ENCODE measurements at places on chromosomes 4 and X. TPM values are rescaled to one million over a fixed set of nuclear protein-coding genes. Genes with fewer than 3 reads are reported as not detected.

Gene FAAH2
- total RNA-seq: 0.97 TPM

DNA sequence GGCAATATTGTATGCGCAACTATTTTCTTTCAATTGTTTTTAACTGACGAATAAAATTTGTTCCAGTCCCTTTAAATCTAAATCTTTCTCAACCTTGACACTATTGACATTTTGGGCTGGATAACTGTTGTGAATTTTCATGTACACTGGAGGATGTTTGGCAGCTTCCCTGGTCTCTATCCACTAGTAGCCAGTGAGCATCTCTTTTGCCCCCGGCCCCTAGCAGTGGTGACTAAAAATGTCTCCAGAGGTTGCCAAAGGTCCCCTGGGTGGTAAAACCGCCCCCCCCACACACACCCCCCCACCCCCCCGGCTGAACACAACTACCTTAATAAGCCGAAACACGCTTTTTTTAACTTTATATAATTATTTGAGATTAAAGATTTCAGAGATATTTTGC lies 514 bp downstream of the FANCB start:
- H3K27me3 ChIP-seq: no peaks in the 10 kb centered on the region
- H3K4me1 ChIP-seq: peaks cover 10% of the 10 kb centered on the region
- H3K36me3 ChIP-seq: no peaks in the 10 kb centered on the region
- H3K4me3 ChIP-seq: peak overlapping the region; percentile 65

GRCh38 chr4:185202984-185203485 lies 765 bp downstream of the CFAP97 start:
- H3K27me3 ChIP-seq: no peaks in the 10 kb centered on the region
- peak overlapping the region; percentile 99 for H3K27ac ChIP-seq
- no peak for DNase-seq
- peaks cover 4% of the 10 kb centered on the region for H3K36me3 ChIP-seq
- H3K4me1 ChIP-seq: peaks cover 37% of the 10 kb centered on the region

DNA sequence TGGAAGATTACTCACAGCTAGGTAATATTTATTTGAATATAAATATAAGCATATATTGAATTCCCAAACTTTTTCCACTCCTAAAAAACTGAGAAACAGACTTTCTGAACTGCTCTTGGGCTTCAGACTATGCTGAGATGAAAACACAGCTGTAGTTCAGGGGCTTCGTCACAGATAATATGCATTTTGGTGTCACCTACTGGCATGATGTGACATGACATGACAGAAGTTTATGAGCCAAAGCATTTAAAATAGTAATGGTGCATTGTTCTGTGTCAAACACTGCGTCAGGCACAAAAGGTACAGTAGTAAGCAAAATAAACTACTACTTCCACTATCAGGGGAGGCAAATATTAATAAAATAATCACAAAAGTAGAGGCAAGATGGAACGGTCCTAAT lies 171.3 kb downstream of the BTC start:
- H3K27me3 ChIP-seq: no peaks in the 10 kb centered on the region
- H3K36me3 ChIP-seq: no peaks in the 10 kb centered on the region
- no peak for DNase-seq
- H3K4me3 ChIP-seq: no peak overlapping the region
- no peak overlapping the region for H3K27ac ChIP-seq
- H3K4me1 ChIP-seq: peaks cover 4% of the 10 kb centered on the region

DNA sequence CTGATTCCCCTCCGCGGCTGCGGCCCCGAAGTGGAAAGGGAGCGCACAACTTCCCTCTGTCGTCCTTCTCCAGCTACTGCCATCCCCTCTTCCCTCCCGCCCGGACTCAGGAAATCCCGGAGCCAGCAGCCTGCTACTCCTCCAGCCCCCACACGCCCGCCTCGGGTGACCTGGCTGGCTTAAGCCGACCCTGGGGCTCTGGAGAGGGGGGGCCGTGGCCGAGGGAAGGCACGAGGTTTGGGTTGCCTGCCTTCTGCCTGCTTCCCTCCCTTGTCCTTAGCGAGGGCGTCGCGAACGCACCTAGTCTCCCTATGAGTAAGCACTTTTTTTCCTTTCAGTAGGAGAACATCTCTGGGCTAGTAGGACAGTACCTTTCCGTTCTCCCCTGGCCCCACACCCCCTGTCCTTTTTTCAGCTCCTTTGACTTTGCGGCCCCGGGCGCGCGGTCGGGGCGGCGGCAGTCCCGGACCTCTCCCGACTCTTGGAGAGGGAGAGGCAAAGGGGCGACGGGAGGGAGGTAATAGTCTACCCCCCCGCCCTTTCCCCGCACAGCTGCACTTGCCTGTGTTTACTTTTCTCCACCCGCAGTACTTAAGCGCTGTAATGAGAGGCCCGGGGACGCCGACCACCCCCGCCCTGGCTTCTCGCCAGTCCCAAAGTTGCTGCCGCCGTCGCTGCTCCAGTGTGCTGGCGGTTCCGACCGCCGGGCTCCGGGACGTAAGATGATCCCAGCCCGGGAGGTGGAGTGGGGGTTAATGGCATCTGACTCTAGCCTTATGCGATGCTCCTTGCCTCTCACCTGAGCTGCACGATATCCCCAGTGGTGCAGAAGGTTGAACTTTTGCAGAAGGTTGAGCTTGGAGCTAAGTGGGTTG lies 868 bp downstream of the PLS3 start:
- H3K27ac ChIP-seq: peak overlapping the region; percentile 91
- H3K4me1 ChIP-seq: peaks cover 45% of the 10 kb centered on the region
- no peak for DNase-seq
- no peaks in the 10 kb centered on the region for H3K27me3 ChIP-seq

Gene RTL3
- total RNA-seq: 1.7 TPM

Gene NSUN7
- 2.6 TPM for total RNA-seq

DNA sequence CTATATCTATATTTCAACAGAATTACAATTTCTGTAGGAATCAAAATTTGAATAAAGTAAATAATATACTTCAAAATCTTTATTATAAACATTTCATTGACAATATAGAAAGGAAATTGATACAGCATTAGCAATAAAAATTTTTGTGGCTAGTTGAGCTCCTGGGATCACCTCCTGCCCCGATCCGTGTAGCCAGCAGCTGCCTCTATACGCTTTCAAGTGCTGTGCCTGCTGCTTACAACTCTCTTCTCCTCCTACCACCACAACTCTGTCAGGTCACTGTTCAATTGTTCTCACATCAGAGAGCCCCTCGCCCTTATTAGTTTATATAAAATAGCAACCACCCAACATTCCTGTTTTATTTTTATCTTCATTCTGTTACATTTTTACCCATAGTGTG lies 27.6 kb downstream of the INPP4B start:
- H3K4me3 ChIP-seq: no peak overlapping the region
- no peak for DNase-seq
- no peak overlapping the region for H3K27ac ChIP-seq
- no peaks in the 10 kb centered on the region for H3K36me3 ChIP-seq

- H3K27ac ChIP-seq: no peak overlapping the region
- H3K4me3 ChIP-seq: no peak overlapping the region
- no peaks in the 10 kb centered on the region for H3K27me3 ChIP-seq
- DNase-seq: no peak
These were observed 670.3 kb downstream of the IL1RAPL1 start for GRCh38 chrX:29257521-29257920.

DNA sequence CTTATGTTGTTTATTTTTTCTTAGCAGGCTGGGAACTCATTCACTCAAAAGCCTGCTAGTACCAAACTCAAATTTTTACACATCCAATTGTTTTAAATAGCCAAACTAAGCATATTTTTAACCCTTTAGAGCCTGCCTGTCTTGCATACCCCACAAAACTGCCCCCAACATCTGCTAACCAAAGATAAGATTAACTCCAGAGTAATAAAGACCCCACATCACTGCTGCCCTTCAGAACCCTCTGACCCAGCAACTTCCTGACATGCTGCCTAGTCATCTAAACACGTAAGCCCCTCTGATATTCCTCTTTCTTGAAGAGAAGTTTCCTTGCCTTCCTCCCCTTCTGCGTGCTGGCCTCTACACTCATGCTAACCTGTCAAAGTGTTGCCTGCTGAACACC lies 60.7 kb upstream of the ASB12 start:
- no peaks in the 10 kb centered on the region for H3K27me3 ChIP-seq
- H3K27ac ChIP-seq: no peak overlapping the region
- H3K4me3 ChIP-seq: no peak overlapping the region
- no peaks in the 10 kb centered on the region for H3K4me1 ChIP-seq
- DNase-seq: no peak

- H3K4me1 ChIP-seq: peaks cover 19% of the 10 kb centered on the region
- no peaks in the 10 kb centered on the region for H3K36me3 ChIP-seq
- DNase-seq: no peak
- peak overlapping the region; percentile 67 for H3K4me3 ChIP-seq
These were observed 1.0 kb downstream of the GAB3 start for GRCh38 chrX:154749856-154750255.

GRCh38 chr4:8025668-8026067 lies 86.0 kb upstream of the AFAP1 start:
- no peak for DNase-seq
- no peaks in the 10 kb centered on the region for H3K27me3 ChIP-seq
- H3K27ac ChIP-seq: no peak overlapping the region
- no peak overlapping the region for H3K4me3 ChIP-seq
- H3K4me1 ChIP-seq: no peaks in the 10 kb centered on the region

DNA sequence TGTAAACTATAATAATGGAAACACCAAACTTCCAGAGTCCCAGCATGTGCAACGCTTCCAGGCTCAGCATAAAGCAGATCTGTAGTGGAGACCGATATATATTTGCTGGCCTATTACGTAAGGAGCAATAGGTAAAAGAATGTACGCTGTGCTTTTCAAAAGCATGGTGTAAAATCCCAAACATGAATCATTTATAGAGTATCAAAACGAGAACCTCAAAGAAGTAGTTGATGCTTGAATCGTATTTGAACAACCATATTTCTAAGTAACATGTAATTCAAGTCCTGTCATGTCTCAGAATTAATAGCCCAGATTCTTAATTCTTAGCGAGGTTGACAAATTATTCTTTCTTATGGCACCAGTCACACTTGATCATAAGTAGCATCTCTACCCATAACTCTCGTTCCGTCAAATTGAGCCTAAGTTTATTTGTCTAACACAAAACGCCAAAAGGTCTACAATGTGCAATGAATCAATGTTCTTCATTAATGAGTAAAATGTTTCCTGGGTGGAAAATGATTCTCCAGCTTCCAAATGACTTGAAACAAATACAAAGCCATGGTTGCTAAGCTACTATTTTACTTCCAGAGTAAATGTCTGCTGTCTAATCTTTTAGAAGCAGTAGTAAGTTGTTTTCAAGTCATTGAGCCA lies 811.5 kb upstream of the FRG1 start:
- H3K27me3 ChIP-seq: no peaks in the 10 kb centered on the region
- no peak overlapping the region for H3K27ac ChIP-seq
